ENCODE measurements at places on chromosomes 11 and 22.

DNA sequence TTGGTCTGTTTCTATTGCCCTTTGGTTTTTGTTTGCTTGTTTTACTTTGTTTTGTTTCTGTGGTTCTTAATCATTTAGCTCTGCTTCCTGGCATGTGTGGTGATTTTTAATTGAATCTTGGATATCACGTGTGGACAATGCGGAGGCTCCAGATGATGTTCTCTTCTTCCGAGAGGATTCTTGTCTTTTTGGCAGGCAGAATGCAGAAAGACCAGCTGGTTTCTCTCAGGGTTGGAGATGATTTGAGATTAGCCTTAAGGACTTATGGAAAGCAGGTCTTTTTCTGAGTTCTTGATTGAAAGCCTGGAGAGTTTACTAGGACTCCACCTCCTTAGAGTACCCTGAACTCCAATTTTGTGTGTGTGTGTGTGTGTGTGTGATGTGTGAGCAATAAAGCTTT lies 21.0 kb upstream of the ANO1 start:
- DNase-seq, result no peak

GRCh38 chr11:46006418-46007070 lies 84.1 kb downstream of the LARGE2 start:
- DNase-seq, result no peak

- DNase-seq, result no peak
Observed at GRCh38 chr11:118889797-118890196, 6.1 kb downstream of the CXCR5 start.

GRCh38 chr11:6307876-6308275 lies 12.4 kb downstream of the CAVIN3 start:
- no peak for DNase-seq

DNA sequence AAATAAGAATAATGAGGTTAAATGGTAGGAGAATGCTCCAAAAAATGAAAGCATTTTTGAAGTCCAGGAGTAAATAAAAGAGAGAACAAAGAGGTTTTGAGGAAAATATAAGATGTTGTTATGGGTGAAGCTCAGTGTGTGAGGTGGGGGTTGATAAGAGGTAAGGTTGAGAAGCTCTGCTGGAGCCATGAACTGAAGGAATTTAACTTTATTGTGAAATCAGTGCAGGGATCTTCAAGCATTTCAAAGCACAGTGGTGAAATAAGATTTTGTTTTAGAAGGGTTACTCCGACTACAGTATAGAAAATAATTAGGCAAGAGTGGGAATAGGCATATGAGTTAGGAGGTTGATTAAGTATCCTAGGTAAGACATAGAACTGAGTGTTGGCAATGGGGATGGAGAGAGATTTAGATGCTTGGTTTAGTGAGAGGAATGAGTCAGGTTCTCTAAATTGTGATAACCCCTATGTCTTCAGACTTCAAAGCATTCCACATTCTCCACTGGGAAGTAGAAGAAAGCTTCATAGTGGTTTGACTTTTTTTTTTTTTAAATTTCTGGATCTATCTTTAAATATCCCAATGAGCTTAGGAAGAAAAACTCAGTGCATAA lies 403.2 kb downstream of the AASDHPPT start:
- DNase-seq, result no peak

DNA sequence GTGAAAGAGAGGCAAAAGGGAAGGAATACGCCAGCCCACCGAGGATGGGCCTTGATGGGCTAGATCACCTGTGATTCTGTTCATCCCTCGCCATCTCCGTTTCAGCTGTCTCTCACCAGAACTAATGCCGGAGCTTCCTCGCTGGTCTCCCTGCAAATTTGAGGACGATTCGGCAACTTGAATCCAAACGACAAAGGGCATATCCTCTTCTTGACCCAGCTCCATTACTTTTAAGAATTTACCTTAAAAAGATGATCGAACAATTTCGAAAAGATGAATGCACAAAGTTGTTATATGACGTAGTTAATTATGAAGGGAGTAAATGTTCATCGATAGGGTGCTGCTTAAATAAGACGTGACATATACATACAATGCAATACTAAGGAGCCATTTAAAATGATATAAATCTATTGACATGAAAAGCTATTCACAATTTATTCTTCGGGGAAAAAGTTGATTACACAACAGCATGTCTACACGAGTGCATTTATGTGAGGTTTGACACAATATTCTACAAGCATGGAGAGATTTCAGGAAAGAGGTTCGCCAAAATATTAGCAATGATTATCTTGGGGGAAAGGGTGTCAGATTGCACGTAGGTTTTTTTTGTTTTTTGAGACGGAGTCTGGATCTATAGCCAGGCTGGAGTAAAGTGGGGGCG lies 937 bp upstream of the FAM168A start:
- DNase-seq, result no peak

- no peak for DNase-seq
Observed at GRCh38 chr22:45758603-45759002, 87.0 kb downstream of the ATXN10 start.

GRCh38 chr11:75204685-75205563 lies 35.6 kb upstream of the TPBGL start:
- peak; percentile 92 for DNase-seq

DNA sequence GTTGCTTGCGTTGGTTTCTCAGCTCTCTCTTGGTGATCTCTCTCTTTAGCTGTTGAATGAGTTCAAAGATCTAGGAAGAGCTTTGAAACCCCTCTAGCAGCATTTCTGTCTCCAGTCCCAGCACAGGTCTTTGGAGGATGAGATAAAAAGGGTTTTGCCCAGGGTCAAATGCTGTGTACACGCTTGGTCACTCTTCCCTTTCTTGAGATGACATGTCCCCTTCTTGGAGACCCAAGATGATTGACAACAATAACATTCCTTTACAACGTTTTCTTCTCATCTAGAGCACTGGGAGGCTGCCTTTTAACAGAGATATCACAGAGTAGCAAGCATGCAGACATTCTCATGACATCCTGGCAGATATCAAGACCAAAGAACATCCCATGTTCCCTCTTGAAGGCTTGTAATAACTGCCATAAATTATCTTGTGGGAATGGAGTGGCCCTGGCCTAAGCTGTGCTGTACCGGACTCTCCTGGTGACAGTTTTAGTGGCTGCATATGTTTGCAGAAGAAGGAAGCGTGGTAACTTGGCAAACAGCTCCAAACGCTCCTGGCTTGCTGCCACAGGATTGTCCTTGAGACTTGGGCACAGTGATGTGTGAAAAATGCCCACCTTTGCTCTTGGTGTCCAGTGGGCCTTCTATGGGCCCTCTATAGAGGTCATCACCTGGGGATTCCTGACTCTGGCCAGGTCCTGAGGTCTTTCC lies 107.8 kb downstream of the PTPRJ start:
- DNase-seq, result no peak

DNA sequence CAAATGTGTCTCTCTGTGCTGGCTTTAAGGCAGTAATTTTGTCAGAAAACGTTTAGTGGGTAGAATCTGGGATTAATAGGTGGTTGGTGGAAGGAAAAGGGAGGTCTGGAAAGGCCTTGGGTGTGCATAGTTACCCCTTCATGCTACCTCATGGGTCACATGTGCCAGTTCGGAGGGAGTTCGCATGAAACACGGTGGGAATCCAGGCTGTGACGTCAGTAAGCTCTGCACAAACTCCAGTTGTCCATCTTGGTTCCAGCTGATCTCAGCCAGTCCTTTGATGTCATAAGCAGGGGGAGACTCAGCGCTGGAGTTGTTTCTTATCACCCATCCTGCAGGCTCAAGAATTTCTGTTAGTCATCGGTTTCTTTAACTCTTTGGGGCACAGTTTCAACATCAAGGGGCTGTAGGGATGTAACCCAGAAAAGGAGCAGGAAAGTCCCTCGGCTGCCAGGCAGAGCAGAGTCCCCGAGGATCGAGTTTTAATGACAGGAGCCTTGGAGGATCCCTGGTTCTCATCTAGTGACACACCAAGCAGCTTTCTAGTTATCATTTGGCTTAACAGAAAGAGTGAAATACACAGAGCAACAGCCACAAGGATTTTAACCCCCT lies 28.9 kb downstream of the MOV10L1 start:
- no peak for DNase-seq

DNA sequence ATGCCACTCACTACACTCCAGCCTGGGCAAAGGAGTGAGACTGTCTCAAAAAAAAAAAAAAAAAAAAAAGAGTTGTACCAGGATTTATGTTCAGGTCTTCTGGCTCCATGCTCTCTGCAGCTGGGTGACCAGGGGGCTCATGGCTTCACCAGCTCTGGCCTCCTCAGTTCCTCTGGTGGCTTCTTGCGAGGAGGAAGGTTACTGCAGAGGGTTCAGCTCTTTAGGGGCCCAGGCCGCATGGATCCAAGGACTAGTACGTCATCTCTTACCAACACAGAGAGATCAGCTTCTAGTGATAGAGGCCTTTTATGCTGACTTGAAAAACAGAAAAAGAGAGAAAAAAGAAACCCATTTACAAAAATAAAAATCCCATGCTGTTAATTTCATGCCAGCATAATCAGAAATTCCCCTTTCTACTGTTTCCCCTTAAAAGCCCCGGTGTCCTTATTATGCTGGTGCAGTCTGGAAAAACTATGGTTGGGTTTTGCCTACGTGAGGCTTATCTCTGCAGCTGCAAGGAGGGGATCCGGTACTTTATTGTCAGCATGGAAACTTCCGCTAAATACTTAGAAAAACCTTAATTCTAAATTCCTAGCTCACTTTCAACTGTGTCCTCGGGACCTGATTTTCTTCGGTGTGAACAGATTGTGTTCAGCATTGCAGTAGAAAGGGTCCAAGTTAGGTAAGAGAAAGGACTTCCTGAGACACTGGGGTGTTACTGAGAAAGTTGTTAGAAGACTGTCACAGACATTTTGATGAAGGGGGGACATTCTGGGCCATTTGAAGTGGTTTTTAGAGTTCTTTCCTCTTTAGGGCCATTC lies 13.7 kb downstream of the ZBTB16 start:
- no peak for DNase-seq

- no peak for DNase-seq
Observed at GRCh38 chr11:13012056-13012661, 3.0 kb downstream of the RASSF10 start.

All from activated CD4-positive, alpha-beta T cell treated with anti-CD3 and anti-CD28 coated beads, Interleukin-2, amount 50 U/mL, for 48 hours (primary cell).